ENCODE measurements at places on chromosomes 11 and 22.

DNA sequence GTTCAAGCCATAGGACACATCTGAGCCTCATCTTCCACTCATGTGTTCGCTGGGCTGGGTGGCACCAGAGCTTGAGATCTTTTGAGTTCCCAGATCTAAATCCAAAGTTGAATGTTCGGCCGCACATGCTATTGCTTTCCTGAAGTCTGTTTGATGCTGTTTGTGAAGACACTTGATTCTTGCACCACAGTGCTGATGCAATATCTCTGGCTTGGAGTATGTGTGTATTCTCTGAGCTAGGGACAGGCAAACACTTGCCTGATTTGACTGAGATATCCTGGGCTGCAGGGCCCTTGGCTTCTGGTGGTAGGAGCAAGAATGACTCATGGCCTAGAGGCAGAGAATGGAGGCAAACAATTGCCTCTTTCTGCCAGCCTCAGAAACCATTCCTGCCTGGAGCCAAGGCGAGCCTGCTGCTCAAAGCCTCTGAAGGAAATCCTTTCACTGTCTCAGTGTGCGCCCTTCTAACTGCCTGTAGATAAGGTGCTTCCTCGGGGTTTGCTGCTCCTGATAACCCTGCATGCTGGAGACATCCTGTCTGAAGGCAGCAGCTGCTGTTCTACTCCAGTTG, 73.0 kb downstream of the CYB5R2 start:
- H3K4me3 ChIP-seq = no peak overlapping the region
- no peaks in the 10 kb centered on the region for H3K4me1 ChIP-seq
- no peaks in the 10 kb centered on the region for H3K27me3 ChIP-seq
- no peak for DNase-seq
- no peak overlapping the region for H3K27ac ChIP-seq

DNA sequence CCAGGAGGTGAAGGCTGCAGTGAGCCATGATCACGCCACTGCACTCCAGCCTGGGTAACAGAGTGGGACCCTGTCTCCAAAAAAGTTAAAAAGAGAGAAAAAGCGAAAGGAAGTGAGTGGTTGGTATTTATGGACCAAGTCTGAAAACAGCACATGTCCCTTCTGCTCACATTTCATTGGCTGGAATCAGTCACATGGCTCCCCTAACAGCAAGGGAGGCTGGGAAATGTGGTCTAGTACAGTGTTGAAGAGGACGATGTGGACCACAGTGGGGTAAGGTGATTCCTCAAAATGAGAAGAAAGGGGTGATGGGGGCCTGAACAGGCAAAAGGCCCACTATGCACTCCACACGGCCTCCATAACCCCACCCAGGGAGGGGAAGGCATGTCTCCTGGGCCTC, 32.5 kb upstream of the SMTN start:
- H3K4me3 ChIP-seq = no peak overlapping the region
- H3K27ac ChIP-seq = no peak overlapping the region
- no peak for DNase-seq
- no peaks in the 10 kb centered on the region for H3K36me3 ChIP-seq

DNA sequence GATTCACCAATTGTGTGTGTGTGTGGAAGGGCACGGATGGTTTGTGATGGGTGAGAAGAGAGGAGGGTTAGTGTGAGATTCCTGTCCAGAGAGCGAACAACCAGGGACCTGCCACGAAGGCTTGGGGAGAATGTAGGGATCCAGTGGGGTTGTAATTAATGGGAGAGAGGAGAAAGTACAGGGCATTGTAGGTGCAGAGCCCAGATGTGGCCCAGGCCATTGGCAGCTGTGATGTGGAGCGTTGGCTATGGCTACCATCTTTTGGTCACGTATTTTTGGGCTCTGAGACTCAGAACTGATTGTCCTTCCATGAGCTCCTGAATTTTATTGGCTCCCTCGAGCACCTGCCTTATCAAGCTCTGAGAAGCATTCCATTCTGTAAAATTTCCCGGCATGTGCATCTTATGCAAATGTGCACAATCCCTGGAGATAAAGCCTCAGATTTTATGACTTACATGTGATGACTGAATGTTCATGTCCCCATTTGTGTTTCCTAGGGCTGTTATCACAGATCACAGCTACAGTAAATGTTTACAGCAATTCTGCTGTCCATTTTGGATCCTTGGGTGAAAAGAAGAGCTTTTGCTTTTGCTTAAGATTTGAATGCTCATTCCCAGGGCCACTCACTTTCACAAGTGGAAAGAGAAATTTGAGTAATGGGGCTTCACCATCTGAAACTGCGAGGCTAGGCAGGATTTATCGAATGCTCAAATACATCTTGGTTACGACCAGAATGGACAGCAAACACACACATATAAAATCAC, 33.1 kb downstream of the SLC5A1 start:
- H3K27me3 ChIP-seq = peaks cover 26% of the 10 kb centered on the region
- H3K4me1 ChIP-seq = no peaks in the 10 kb centered on the region
- H3K4me3 ChIP-seq = no peak overlapping the region
- DNase-seq = no peak
- H3K36me3 ChIP-seq = no peaks in the 10 kb centered on the region
- no peak overlapping the region for H3K27ac ChIP-seq

DNA sequence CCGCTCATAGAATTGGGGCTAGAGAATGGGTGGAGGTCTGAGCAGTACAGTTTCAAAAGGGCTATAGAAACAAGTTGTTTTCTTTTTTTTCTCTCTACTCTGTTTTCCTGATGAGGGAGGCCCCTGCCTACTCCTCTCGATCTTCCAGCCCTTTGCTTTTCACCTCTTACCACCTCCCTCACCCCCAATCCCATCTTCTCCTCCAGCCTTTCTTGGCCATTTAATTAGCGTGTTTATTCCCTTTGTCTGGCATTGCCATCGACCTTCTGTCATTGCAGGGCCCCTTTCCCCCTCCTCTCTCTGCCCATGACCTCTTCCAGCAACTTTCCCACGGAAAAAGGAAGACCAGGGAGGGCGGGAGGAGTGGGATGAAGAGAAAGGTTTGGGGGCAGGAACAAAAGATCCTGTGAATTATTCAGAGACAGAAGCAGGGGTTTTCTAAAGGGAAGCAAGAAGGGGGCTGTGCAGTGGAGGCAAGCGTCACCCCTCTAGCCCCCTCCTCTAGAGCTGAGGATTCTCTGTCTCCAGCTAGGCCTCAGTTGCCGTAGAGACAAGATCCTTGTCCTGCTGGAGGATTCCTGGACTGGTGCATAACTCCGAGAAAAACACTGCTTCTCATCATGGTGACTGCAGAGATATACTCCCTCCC, 12.9 kb downstream of the DTX4 start:
- no peaks in the 10 kb centered on the region for H3K27me3 ChIP-seq
- no peaks in the 10 kb centered on the region for H3K4me1 ChIP-seq
- no peak overlapping the region for H3K4me3 ChIP-seq
- no peaks in the 10 kb centered on the region for H3K36me3 ChIP-seq
- DNase-seq = no peak

DNA sequence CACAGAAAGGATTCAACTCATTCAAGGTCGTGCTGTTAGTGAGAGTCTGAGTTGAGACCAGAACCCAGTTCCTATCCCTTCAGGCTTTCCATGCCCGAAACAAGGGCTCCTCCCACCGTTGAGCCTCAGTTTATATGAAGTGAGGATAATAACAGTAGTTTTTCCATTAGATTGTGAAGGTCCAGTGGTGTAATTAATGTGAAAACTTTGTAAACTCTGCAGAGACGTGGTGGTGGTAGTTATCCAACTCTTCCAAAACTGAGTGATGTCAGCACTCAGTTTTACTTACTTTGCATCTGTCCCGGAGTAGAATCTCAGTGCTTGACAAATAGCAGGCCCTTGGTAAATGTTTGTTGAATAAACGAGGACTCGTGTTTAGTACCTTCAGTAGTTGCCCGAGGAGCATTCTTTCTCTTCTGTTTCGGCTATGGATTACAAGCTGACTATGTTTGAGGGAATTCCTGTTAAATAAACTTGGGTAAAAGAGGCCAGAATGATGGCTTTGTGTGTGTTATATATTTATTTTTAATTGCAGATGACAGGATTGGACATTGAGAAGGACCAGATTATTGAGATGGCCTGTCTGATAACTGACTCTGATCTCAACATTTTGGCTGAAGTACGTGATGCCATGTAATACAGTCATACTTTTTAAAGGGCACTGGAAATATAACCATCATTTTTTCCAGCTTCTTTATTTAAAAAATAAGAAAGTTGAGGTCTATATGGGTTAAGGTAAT, 1.0 kb downstream of the REXO2 start:
- peaks cover 35% of the 10 kb centered on the region for H3K36me3 ChIP-seq
- peaks cover 30% of the 10 kb centered on the region for H3K4me1 ChIP-seq
- peak overlapping the region; percentile 96 for H3K27ac ChIP-seq
- DNase-seq = no peak
- peak overlapping the region; percentile 90 for H3K4me3 ChIP-seq

DNA sequence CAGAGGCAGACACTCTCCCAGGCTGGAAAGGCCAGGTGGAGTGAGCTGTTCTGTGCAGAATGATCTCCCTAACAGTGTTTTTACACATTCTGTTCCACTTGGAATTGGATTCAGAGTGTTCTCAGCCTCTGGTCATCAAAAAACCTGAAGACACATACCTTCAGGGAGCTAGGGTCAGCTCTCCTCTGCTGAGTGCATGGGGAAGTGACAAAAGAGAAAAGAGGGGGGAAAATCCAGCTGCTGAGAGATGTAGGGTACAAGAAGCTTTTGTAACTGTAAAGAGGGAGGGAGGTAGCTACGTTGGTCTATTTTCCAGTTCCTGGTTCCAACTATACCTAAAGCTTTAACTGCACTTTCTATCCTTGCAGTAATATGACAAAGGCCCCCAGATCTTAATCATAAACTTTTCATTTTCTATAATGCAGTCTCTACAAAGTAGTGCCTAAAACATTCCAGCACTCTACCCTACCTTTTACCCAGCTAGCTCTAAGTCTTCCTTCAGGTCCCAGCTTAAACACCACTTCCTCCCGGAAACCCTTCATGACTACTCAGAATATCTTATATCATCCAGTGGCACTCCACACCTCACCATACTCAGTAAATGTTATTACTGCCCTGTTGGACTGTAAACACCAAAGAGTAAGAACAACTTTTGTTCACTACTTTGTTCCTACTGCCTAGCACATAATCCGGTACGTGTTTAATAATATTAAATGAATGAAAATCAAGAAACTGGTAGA, 9.2 kb downstream of the MAPK1 start:
- H3K4me3 ChIP-seq = no peak overlapping the region
- DNase-seq = no peak
- H3K36me3 ChIP-seq = peaks cover 12% of the 10 kb centered on the region
- H3K27ac ChIP-seq = no peak overlapping the region
- peaks cover 83% of the 10 kb centered on the region for H3K4me1 ChIP-seq
- H3K27me3 ChIP-seq = no peaks in the 10 kb centered on the region

DNA sequence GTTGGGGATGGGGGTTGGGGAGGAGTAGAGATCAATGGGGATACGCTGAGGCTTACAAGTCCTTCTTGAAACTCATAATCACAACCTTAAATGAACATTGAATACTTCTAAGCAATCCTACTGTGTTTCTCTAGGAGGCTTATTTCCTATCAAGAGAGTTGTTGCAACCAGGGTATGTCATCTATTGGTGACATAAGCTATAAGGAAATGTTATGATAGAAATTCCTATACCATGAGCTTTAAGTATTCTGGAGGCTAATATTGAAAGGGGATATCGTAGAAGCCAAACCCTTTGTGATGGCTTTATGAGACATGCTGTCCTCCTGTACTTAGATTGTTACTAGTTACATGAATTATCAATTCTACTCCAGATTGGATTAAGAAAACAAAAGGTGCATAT, 72.9 kb downstream of the DKK3 start:
- no peak for DNase-seq
- H3K27me3 ChIP-seq = no peaks in the 10 kb centered on the region
- H3K4me1 ChIP-seq = no peaks in the 10 kb centered on the region
- H3K27ac ChIP-seq = no peak overlapping the region

GRCh38 chr11:58494101-58494500, 13.8 kb downstream of the OR5B21 start:
- H3K4me1 ChIP-seq = peaks cover 48% of the 10 kb centered on the region
- H3K27ac ChIP-seq = no peak overlapping the region
- H3K36me3 ChIP-seq = no peaks in the 10 kb centered on the region
- no peak overlapping the region for H3K4me3 ChIP-seq
- no peak for DNase-seq

GRCh38 chr11:57566905-57567514, 462 bp downstream of the UBE2L6 start:
- no peak for DNase-seq
- peak overlapping the region; percentile 94 for H3K4me3 ChIP-seq
- peak overlapping the region; percentile 92 for H3K27ac ChIP-seq
- H3K36me3 ChIP-seq = peaks cover 13% of the 10 kb centered on the region

GRCh38 chr11:69654660-69655478, 13.9 kb downstream of the CCND1 start:
- H3K4me3 ChIP-seq = no peak overlapping the region
- H3K27me3 ChIP-seq = no peaks in the 10 kb centered on the region
- no peak overlapping the region for H3K27ac ChIP-seq
- no peaks in the 10 kb centered on the region for H3K36me3 ChIP-seq
- no peak for DNase-seq

- no peaks in the 10 kb centered on the region for H3K36me3 ChIP-seq
- no peaks in the 10 kb centered on the region for H3K27me3 ChIP-seq
- H3K27ac ChIP-seq = no peak overlapping the region
These were observed 509.5 kb downstream of the KCNA4 start for GRCh38 chr11:29507376-29507775.

DNA sequence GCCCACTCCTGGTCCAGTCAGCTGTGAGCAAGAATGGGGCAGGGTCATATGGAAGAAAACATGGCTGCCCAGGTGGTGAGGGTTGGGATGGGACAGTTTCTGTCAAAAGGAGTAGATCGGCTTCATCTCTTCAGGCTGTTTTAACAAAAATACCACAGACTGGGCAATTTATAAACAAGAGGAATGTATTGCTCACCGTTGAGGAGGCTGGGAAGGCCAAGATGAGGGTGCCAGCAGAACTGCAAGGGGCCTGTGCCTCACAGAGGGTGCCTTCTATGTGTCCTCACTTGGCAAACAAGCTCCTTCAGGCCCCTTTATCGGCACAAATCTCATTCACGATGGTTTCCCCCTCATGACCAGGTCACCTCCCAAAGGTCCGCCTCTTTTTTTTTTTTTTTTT, 18.1 kb upstream of the RELT start:
- H3K27ac ChIP-seq = no peak overlapping the region
- no peak for DNase-seq
- H3K4me3 ChIP-seq = no peak overlapping the region
- H3K4me1 ChIP-seq = no peaks in the 10 kb centered on the region
- H3K36me3 ChIP-seq = no peaks in the 10 kb centered on the region

DNA sequence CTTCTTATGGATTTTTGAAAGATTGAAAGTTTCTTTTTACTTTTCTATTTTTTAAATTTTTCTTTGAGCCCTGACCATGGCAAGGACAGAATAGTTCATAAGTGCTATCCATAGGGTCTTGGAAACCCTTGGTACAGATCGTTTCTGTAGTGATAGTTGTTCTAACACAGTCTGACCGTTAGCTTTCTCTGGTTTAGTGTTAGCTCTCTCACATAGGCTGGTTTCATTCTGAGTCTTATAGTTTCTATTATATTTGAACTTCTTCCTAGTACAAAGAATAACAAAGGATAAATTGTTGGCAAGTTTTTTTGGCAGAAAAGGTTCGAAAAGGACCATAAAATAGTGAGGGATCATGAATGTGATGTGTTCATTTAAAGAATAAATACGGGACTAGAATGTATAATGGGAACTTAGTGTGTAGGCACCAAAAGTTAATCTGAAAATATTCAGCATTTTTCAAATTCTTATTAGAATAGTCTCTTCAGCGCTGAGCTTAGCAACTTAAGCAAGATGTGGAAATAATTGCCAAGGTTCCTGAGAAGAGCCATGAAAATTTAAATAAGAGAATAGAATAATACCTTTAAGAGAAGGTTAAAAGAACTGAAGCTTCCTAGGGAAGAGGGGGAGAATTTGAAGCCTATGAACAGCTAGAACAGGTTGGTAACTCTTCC, 24.1 kb downstream of the FDX1 start:
- peaks cover 38% of the 10 kb centered on the region for H3K4me1 ChIP-seq
- no peak overlapping the region for H3K27ac ChIP-seq
- H3K36me3 ChIP-seq = peaks cover 18% of the 10 kb centered on the region
